ENCODE measurements at places on chromosomes 3 and 15.

DNA sequence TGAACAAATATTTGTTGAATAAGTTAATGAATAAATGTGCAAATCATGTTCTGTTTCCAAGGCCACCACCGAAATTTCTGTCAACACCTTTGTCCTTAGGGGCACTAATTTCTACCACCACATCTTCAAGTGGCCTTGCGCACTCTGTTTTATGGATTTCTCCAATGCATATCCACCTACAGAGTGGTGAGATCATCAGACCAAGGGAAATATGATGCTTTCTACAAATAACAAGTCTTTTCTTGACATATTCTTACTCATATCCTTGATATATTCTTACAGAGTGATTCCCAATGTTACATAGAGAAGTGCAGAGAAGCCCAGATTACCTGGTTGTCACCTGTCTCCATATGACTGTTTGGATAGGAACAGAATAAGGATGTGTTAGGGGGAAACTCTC lies 36.1 kb upstream of the TMCO5A start:
- DNase-seq = no peak

GRCh38 chr15:78712797-78713515 lies 71.9 kb upstream of the CHRNB4 start:
- no peak for DNase-seq

GRCh38 chr3:112456147-112456546 lies 43.1 kb downstream of the BTLA start:
- no peak for DNase-seq

GRCh38 chr3:186165331-186165730 lies 56.4 kb upstream of the ETV5 start:
- peak; percentile 56 for DNase-seq

- no peak for DNase-seq
Observed at GRCh38 chr15:73872346-73872745, 1.0 kb upstream of the TBC1D21 start.

DNA sequence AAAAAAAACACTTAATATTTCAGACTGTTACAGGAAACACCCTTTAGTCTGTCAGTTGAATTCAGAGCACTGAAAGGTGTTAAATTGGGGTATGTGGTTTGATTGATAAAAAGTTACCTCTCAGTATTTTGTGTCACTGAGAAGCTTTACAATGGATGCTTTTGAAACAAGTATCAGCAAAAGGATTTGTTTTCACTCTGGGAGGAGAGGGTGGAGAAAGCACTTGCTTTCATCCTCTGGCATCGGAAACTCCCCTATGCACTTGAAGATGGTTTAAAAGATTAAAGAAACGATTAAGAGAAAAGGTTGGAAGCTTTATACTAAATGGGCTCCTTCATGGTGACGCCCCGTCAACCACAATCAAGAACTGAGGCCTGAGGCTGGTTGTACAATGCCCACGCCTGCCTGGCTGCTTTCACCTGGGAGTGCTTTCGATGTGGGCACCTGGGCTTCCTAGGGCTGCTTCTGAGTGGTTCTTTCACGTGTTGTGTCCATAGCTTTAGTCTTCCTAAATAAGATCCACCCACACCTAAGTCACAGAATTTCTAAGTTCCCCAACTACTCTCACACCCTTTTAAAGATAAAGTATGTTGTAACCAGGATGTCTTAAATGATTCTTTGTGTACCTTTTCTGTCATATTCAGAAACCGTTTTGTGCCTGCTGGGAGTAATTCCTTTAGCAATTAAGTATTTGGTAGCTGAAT lies 17.9 kb downstream of the TMEM43 start:
- peak; percentile 15 for DNase-seq

- DNase-seq = peak; percentile 25
Observed at GRCh38 chr15:63560741-63561448, 36.3 kb upstream of the FBXL22 start.

GRCh38 chr3:152277198-152277597 lies 8.5 kb downstream of the MBNL1 start:
- DNase-seq = no peak

DNA sequence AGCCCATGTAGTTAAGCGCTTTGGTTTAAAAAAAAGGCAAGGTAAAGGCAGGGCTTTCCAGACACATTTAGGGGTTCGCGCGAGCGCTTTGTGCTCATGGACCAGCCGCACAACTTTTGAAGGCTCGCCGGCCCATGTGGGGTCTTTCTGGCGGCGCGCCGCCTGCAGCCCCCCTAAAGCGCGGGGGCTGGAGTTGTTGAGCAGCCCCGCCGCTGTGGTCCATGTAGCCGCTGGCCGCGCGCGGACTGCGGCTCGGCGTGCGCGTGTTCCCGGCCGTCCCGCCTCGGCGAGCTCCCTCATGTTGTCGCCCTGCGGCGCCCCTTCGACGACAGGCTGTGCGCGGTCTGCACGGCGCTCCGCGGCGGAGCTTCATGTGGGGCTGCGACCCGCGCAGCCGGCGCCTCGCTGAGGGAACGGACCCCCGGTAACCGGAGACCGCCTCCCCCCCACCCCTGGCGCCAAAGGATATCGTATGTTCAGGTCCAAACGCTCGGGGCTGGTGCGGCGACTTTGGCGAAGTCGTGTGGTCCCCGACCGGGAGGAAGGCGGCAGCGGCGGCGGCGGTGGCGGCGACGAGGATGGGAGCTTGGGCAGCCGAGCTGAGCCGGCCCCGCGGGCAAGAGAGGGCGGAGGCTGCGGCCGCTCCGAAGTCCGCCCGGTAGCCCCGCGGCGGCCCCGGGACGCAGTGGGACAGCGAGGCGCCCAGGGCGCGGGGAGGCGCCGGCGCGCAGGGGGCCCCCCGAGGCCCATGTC lies 927 bp downstream of the SMAD6 start:
- DNase-seq = peak; percentile 51

GRCh38 chr3:180646187-180646790 lies 33.0 kb downstream of the CCDC39 start:
- DNase-seq = no peak

DNA sequence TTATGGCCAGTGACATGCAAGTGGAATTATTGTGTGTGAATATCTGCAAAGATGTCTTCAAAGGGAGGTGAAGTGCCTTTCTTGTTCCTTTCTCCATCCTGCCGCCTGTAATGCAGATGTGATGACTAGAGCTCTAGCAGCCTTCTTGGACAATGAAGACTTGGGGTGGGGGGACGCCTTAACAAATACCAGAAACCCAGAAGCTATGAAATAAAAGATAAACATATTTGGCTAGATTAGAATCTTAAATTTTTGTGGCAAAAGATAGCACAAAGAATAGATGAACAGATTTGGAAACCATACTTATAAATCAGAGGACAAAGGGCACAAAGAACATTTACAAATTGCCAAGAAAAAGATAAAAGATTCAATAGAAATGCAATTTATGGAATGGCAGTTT lies 56.1 kb downstream of the AMOTL2 start:
- no peak for DNase-seq

- no peak for DNase-seq
Observed at GRCh38 chr3:18681818-18682345, 256.7 kb upstream of the SATB1 start.

DNA sequence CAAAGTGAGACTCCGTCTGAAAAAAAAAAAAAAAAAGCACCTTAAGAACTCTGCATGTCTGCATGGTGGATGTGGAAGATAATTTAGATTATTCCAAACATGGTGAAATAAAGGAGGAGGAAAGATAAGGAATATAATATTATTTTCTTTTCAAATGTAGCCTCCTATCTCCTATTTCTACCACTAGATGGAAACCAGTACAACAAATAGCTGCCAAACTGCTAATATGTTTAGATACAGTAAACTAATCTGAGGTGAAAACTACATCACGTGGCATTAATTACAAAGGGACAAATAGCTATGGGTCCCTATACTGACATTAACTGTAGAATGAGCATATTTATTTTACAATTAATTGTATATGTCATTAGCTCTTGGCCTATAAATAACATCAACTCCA lies 197.8 kb downstream of the TBC1D5 start:
- DNase-seq = peak; percentile 8

DNA sequence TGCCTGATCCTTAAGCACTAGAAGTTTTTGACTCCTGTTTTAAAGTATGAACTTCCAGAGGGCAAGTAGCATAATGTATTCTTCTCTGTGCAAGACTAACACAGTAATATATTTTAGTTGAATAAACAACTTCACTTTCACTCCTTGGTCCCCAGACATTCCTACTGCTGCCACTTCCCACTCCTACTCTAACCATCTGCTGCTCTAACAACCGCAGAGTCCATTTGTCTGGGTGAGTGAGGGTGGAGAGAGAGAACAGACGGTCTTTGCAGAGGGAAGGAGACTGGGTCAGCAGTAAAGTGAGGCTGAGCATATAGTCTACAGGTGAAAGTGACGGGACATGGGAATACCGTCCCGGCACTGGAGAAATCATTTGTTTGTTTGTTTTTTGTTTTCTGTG lies 301.0 kb upstream of the SLCO3A1 start:
- no peak for DNase-seq

DNA sequence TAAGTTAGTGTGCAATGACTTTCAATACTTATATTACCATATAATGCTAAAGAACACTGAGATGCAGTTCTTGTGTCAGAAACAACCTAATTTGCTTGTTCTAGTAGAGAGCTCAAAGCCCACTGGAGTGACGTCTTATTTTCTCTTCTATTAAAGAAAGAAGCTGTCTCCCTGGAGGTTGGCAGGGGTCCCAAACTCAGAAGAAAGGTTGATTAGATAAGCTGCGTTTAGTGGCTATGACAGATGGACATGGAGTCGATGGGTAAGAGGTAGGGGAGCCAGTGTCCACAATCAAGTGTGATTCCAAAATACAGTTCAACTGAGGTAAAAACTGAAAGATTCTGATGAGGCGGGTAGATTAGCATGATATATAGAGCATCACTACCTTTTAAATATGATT lies 363.6 kb downstream of the NLGN1 start:
- no peak for DNase-seq

- DNase-seq = no peak
Observed at GRCh38 chr3:133007601-133008000, 30.6 kb upstream of the TMEM108 start.

DNA sequence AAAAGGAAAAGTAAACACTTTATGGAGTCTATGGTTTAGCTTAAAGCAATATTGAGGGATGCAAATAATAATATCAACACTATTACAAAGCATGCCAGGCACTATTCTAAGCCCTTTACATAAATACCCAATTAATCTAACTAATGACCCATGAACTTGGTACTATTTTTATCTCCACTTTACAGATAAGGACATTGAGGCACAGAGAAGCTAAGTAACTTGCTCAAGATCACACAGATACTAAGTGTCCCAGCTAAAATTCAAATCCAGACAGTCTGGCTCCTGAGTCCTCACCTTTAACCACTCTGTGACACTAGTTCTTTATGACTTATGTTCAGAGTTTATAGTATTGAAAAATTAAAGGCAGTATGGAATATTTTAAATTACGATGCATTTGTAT lies 5.6 kb downstream of the MBD4 start:
- DNase-seq = no peak

GRCh38 chr3:33054100-33055092 lies 42.5 kb downstream of the GLB1 start:
- no peak for DNase-seq

DNA sequence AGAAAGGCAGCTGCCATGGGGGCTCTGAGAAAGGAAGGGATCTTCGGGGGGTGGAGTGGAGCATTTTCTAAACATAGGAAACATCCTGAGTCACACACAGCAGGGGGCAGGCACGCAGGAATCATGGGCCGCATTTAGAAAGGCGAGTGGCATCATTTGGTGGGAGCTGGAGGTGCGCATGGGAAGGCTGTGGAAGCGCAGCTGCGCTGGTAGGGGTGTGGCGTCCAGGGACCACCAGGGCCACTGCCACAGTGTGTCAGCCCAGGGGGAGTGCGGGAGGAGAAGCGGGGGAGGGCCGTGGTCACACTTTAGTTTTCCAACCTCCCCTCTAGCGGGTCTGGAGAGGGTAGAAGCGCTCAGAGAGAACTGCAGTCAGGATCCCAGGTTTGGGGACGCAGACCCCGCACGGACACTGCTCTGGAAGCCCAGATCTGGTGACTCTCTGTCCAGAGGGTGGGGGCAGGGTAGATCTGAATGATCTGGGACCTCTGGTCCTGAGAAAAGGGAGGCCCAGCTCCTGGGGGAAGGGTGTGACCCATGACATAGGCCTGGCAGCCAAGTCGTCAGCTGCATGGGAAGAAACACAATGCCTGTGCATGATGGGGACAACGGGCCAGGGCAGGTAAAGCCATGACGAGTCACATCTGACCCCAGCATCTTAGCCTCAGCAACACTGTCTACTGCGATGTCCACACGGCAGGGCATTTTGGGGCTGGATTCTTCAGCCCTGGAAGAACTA lies 88.0 kb upstream of the IQSEC1 start:
- no peak for DNase-seq

DNA sequence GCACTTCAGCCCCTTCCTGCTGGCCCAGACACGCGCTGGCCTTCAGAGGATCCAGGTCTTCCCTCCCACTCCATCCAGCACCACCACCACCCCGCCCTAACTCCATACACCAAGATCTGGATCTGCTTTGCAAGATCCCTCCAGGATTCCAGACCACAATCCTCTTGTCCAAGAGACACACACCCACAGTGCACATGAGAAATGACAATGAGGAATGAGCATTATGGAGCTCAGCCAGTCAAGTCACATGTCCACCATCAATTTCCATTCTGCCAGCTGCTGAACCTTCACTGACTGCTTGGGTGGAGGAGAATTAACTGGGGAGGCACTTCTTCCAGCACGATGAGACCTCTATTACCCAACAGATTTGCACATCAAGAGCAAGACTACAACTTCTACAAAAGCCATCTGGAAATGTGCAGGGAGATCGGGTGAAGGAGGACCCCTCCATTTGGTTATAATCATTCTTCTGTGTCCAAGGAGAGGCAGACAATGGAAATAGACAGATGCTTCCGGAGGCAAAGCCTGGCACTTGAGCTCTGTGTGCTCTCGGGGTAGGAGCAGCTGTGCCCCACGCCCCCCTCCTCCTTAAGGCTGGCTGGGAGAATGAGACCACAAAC lies 12.3 kb upstream of the SPATA12 start:
- DNase-seq = peak; percentile 18

DNA sequence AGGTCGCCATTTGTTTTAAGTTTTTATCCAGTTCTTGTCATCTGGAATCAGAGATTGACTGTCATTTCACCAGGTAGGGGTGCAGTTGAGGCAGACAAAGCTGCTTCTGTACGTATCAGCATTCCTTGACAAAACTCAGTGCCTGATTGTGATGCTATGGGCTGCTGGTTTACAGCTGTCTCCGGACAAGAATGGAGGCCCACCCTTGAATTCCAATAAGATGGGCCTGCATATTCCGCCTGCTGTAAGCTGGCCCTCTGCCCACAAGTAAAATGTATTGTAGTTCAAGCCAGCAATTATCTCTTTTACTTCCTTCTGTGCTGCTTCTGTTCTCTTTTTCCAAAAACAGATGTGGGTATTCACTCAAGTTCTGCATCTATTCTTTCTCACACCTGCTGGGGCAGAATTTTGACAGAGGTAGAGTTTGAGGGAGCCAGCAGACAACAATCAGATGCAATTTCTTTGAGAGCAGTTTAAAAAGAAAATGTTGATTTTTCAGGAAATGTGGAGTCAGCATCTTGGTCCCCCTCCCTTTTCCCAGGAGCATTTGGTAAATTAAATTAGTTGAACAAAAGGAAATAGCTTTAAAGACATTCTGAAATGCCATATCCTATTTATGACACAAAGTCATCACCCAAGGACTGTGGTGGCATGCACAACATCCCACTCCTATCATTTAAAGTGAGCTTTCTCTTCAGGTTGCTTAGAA lies 53.5 kb downstream of the IQCH start:
- no peak for DNase-seq

- no peak for DNase-seq
Observed at GRCh38 chr3:67557848-67558355, 96.5 kb downstream of the SUCLG2 start.

GRCh38 chr3:9448071-9448470 lies 50.7 kb downstream of the SETD5 start:
- no peak for DNase-seq
